Stimulated activated CD4-positive, alpha-beta T cell treated with anti-CD3 and anti-CD28 coated beads, Interleukin-4, amount 100 ng/mL, for 1 hour (primary cell): ENCODE measurements at places on chromosomes 5 and 9.

DNA sequence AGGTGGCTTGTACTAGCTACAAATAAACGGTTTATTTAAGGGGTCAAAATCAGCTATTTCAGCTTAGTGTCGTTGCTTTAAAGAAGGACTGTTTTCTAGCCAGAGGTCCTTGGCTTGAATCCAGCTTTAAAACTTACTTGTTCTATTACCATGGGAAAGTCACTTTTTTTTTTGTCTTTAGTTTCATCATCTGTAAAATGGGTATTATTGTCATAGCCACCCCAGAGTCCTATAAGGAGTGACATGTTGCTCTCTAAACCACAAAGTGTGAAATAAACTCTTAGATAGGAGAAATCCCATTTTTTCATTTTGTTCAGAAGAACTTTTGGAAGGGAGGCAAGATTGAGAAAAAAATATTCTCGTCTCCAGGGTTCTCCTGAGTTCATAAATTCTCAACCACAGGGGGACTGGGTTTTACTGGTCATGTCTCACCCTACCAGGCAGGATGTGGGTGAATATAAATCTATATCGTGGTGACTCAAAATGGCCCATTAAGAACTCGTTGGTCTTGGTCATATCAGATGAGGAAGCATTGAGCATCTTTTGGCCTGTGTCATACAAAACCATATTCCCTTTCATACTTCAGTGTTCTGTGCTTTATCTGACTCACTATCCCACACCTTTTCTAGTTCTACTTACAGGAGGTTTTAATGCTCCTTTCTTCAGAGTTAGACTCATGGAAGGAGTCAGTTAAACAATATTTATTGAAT is 202.7 kb upstream of the NR3C1 start:
- DNase-seq = no peak

DNA sequence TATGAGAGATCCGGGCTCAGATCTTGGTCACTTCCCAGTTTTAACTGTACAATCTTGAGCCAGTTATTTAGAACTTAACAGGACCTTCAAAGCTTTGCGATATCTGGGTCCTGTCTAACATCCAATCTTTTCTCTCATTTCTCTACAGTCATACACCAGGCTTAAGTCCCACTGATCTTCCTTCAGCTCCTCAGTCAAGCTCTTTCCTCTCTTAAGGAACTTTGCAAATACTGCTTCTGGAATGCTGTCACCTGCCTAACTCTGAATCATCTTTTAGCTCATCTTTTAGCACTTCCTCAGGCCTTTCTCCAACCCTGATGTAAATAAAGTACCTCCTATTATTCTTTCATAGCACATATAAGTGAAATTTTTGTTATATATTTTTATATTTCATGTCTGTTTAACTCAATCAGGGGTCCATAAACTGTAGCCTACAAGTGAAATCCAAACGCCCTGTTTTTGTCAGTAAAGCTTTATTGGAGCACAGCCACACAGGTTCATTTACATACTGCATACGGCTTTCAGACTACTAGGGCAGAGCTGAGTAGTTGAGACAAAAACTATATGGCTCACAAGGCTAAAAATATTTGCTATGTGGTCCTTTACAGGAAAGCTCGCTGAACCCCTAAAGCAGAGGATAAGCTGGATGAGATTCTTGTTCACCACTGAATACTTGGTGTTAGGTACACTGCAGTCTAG is 63.5 kb downstream of the MEF2C start:
- DNase-seq = no peak

- DNase-seq = no peak
Measured at GRCh38 chr9:131840220-131840619, 100.3 kb upstream of the RAPGEF1 start.

- DNase-seq = no peak
Measured at GRCh38 chr9:29389421-29389820, 1816.1 kb upstream of the C9orf72 start.

DNA sequence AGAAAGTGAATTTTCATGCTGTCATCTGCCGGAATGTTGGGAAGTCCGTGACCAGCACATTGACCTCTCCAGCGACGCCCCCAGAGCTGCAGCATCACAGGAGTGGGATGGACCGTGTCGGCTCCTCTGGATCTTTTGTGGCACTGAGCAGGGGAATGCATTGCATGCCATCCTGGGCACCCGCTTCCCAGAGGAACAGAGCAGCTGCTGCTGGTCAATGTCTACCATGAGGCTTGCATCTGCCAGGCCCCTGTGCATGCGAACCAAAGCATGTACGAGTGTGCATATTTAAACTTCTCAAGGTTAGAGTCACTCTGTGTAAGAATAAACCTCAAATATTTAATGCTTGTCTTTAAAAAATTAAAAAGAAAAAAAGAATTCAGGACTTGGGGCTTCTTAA is 414.8 kb downstream of the GADD45G start:
- DNase-seq = no peak
